ENCODE measurements at places on chromosomes 3 and 15.

DNA sequence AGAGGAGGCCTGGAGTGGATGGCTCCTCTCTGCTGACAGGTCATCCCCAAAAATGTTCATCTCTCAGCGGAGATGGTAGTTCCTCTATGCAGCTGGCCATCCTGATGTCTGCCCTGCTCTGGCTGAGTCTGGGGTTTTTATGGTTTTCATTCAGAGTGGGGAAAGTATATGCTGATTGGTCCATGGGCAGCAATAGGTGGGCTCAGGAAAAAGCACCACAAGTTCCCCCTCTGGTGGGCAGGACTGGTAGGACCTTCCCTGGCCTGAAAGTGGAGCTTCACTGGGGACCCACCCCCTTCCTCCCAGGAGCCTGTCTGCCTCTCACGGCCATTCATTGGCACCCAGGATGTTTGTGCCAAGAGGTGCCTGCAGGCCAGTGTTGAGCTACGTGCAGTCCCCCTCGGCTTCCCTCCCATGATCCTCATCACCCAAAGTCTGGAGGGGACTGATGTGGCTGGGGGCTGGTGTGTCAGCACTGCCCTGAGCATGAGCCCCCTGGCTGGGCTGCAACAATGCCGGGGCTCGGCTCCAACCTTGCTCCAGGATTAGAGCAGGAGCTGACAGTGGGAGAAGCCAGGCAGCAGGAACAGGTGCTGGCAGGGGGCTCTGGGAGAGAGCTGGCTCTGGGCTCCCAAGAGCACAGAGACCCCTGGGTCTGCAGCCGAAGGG, 13.1 kb upstream of the BLOC1S6 start:
- DNase-seq, result peak; percentile 7

DNA sequence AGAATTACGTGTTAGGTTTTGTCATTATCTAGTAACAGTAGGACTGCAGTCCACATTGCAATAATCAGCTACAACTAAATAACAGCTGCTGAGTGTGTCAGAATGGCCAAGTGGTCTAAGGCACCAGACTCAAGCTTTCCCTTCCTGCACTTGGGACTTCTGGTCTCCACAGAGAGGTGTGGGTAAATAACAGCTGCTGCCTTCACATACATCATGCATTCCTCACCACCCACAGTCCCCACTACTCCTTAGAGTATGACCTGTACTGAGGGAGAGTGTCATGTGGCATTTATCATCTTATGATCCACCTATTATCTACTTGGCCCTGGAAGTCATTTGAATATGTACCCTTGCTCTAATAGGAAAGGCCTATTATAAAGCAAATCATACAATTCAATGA, 22.2 kb upstream of the ZMAT3 start:
- no peak for DNase-seq

DNA sequence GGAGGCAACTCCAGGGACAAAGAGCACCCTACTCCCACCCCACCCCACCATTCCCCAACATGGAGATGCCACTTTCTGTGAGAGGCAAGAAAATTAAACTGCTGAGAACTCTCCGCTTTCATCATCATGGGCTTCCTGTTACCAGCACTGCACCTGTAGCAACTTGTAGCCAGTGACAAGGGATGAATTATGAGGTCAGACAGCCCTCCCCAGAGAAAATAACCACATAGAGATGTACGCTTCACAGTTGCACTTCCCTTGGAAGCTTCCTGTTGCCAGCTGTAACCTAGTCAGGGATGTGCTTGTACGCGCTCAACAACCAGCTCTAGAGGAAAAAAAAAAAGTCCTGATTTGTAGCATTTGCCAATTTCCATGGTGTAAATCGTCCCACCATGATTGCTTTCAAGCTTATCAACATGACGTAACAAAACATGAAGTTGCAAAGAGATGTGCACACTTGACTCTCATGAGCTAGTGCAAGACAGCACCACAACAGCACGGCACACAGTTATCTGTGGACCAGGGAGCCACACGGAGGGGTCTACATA, 145.4 kb downstream of the RAB11A start:
- DNase-seq, result no peak

- peak; percentile 54 for DNase-seq
Observed at GRCh38 chr3:188339410-188340295, 185.7 kb downstream of the LPP start.

GRCh38 chr15:25711164-25711563, 152.0 kb downstream of the ATP10A start:
- no peak for DNase-seq

GRCh38 chr15:80591938-80592825, 102.9 kb upstream of the ABHD17C start:
- no peak for DNase-seq

- DNase-seq, result no peak
Observed at GRCh38 chr3:43497905-43498365, 123.9 kb downstream of the ANO10 start.

GRCh38 chr3:11096266-11097139, 57.8 kb upstream of the HRH1 start:
- DNase-seq, result no peak

- no peak for DNase-seq
Observed at GRCh38 chr3:120244834-120245225, 40.2 kb downstream of the GPR156 start.

- DNase-seq, result no peak
Observed at GRCh38 chr3:50737906-50738598, 63.3 kb downstream of the DOCK3 start.

GRCh38 chr3:29353807-29354206, 72.9 kb downstream of the RBMS3 start:
- no peak for DNase-seq

GRCh38 chr3:156554515-156554841, 439 bp downstream of the SSR3 start:
- DNase-seq, result no peak

GRCh38 chr3:171192176-171192854, 165.8 kb upstream of the SLC2A2 start:
- DNase-seq, result no peak

- DNase-seq, result no peak
Observed at GRCh38 chr15:84791763-84792162, 25.4 kb upstream of the ALPK3 start.

DNA sequence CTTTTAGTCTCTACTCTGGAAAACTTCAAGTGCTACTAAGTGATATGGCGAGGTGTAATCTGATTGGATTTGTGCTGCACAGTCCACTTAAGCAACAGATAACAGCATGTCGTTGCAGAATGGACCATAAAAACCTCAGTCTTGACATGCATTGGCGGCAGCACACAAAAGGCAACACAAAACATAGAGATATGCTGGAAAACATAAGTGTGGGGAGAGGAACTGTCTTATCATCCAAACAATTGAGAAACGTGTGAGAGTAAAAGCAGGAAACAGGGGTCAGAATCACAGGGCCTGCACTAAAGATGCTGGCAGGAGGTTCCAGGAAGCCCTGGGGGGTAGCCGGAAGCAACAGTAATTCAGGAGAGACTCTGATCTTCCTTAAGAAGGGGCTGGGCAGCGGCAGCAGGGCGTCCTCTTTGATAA, 82.1 kb downstream of the CGNL1 start:
- DNase-seq, result no peak

GRCh38 chr3:69787436-69788168, 48.3 kb downstream of the MITF start:
- no peak for DNase-seq

DNA sequence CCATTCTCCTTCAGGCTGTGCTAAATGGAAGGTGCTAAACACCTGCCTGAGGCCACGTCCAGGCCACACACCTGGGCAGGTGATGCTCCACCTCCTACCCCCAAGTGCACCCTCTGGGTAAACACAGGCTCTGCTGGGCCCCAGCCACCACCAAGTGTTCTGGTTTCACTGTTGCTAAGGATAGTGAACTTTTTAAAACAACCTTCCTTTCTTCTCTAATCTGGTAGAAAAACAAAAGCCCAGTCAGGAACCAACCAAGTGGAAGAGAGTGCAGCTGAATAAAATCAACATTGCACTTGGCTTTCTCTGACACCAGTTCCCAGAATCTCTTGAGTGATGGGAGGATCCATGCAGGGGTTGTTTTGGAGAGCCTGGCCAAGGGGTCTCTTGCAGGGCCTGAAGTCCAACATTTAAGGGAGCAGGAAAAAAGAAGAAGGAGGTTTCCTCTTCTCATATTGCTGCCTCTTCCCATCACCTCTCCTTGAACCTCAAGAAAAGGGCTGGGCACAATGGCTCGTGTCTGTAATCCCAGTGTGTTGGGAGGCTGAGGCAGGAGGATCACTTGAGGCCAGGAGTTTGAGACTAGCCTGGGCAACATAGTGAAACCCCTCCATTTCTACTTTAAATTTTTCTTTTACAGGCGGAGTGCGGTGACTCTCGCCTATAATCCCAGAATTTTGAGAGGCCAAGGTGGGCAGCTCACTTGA, 26.2 kb upstream of the ATP13A3 start:
- DNase-seq, result no peak

- no peak for DNase-seq
Observed at GRCh38 chr15:101558221-101558941, 68.9 kb upstream of the PCSK6 start.

GRCh38 chr3:178086144-178086825, 450.0 kb upstream of the KCNMB2 start:
- no peak for DNase-seq

GRCh38 chr15:92958105-92958504, 58.0 kb downstream of the CHD2 start:
- peak; percentile 6 for DNase-seq

DNA sequence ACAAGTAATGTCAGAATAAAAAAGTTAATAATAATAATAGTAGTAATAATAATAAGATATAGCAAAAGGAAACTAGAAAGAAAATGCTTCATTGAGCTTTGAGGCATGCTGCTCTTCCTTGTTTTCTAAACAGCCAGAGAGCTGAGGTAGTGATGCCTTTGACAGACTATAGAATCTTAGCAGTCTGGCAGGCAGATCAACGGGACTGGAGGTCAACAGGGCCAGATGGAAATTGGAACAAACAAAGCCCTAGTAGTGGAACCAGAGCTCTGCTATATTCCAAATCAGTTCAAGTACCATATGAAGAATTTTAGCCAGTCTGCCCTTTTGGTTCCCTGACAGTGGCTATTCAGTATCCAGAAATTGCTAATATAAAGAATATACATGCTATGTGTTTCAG, 278.6 kb downstream of the NLGN1 start:
- no peak for DNase-seq

DNA sequence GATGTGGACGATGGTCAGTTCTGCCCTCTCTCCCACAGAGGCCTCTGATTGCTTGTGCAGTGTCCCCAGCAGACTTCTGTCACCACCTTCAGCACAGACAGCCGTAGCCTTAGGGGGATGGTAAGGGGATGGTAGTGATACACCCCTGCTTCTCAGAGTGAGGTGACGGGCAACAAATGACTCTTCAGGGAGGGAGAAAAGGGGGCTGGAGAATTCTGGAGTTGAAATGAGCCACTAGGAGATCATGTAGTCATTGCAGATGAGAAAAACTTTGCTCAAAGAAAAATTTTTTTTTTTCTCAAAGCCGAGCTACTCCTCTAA, 29.6 kb upstream of the TIMP4 start:
- DNase-seq, result no peak

GRCh38 chr3:139302084-139302800, 41.6 kb upstream of the MRPS22 start:
- no peak for DNase-seq

GRCh38 chr3:3085782-3086181, 24.4 kb downstream of the IL5RA start:
- DNase-seq, result no peak

DNA sequence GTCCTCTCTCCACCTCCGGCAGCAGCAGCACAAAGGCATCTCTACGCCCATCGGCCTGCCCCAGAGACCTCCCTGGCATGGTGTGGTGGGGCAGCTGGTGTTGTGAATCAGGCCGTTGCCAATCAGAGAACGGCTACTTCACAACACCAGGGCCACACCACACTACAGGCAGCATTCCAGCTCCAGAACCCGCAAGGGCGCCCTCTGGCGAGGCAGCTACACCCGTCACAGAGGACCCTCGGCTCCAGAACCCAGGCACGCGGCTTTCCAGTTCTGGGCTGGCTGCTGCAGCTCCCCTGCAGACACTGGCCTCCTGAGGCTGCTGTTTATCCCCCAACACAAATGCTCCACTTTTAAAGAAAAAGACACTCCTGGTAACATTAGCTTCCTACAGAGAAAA, 127.5 kb upstream of the TOPAZ1 start:
- DNase-seq, result no peak

GRCh38 chr3:181446741-181447140, 265.0 kb upstream of the SOX2 start:
- no peak for DNase-seq

Data from effector memory CD8-positive, alpha-beta T cell (primary cell).